ENCODE measurements at places on chromosomes 5 and 9.
A peak's percentile ranks its signal among the peaks of the same experiment; 100 is the strongest.

- no peak for DNase-seq
These were observed 36.5 kb downstream of the SHB start for GRCh38 chr9:38032266-38033110.

GRCh38 chr5:76684756-76685519 lies 31.0 kb upstream of the F2R start:
- DNase-seq: no peak

DNA sequence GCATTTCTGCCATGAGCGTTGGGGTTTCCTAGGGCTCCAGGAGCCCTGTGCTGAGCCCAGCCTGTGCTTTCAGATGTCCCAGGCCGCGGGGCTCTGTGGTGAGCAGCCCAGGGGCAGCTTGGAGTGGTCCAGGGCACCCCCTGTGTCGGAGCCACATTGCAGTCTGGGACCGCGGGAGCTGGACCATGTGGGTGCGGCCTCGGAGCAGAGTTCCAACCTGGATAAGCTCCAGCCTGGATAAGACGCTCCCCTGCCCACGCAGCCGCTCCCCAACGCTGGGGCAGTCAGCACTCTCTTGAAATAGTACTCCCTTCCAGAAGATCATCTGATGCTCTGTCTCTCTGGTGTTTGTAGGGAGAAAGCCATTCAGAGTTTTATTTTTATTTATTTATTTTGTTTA lies 111.1 kb downstream of the WNK2 start:
- no peak for DNase-seq

DNA sequence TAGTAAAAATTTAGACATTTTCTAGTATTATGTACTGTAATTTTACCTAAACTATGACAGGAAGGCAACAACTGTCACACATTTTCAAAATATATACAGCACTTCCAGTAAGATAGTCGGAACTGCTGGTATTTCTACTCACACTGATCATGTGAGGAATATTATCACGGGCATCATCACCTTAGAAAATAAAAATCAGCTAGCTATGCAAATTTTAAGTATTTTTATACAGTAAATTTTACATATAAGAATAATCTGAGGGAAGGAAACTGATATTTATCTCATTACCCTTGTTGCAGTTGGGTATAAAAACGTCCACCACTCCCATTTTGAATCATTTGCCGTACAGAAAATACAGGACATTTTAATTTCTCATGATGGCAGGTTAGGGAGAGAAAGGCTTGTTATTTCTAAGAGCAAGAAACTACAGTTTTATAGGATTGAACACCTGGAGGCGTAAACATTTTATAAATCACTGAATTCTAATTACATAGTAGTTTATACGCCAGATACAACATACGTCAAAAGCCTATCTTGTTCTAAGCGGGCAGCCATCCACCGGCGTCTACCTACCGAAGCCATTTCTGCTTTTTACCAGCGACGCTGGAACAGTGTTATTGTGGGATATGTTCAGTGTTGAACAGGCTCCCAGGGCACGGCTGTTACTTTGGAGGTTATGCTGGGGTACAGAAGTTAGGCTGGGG lies 729 bp upstream of the TNPO1 start:
- peak; percentile 15 for DNase-seq

DNA sequence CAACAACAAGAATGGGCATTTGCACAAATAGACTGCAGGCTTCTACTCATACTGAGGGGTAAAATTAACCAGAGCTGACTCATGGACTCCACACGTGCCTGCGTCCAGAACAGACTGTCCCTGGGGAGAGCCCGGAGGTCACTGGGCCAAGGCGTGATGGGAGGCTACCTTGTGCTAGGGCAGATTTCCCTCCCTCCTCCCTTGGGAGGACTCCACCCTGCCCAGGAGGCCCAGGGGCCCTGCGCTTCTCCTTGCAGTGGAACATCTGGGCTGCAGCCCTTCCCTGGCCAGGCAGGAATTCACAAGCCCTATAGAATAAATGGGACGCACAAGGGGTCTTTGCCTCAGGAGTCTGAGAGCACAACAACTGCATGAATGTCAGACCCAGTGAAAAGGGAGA lies 35.6 kb downstream of the IRX2 start:
- no peak for DNase-seq

DNA sequence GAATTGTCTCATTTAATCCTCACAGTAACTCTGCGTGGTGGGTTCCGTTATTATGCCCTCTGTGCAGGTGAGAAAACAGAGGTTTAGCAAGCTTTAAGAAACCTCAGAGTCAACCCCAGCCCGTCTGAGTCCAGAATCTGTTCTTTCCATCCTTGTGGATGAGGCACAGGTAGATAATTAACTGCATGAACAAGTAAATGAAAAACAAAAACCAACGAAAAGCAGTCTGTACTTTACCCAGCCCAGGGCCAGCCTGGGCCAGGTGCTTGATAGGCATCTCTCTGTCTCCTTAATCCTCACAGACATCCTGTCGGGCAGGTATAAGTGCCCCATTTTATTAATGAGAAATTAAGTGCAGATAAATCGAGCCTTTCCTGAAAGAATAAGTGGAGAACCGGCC lies 25.3 kb upstream of the CXCL14 start:
- no peak for DNase-seq

GRCh38 chr9:86529496-86530275 lies 175.5 kb upstream of the TUT7 start:
- no peak for DNase-seq

DNA sequence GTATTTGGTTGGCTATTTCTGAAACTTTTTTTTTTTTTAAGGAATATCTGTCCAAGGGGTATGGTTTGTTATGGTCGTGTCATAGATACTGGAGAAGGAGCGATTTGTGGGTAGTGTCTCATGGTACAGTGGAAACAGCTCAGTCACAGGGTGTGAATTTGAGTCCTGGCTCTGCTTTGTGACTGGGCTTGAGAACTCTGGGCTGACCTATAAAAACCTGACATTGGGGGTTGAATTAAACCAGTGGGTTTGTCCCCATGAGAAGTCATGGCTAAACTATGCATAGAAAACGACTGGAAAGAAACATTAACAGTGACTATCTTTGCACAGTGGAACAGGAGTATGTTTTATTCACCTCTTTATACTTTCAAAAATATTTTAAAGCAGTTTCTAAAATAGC lies 54.7 kb downstream of the MACROH2A1 start:
- DNase-seq: no peak

GRCh38 chr9:116673375-116673774 lies 13.7 kb upstream of the TRIM32 start:
- no peak for DNase-seq

- no peak for DNase-seq
These were observed 11.0 kb upstream of the MTMR12 start for GRCh38 chr5:32323741-32324140.

DNA sequence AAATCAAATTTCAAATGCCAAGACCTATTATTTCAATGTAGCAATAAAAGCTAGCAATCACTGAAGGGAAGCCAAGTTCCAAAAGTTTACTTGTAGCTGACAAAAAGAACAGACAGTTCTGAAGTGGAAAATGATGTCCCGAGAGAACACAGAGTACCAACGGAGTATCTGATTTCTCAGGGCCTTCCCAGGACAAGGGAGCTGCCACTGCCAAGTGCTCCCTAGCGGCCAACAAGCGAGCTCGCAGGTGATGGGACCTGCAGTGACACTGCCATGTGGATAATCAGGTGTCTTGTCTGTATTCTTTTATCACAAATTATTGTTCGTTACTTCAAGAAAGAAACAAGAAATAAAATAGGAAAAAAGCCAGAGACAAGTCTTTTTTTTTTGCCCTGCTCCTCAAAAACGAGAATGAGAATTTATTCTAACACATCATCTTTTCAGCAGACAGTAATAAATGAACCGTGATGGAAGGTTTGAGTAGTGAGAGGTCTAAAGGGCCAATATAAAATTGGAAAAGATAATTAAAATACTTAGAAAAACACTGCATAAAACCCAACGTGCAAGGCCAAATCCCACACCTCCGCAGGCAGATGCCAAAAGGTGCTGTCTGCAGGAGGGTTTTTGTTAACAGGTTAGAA lies 159.4 kb downstream of the MYO10 start:
- DNase-seq: no peak

DNA sequence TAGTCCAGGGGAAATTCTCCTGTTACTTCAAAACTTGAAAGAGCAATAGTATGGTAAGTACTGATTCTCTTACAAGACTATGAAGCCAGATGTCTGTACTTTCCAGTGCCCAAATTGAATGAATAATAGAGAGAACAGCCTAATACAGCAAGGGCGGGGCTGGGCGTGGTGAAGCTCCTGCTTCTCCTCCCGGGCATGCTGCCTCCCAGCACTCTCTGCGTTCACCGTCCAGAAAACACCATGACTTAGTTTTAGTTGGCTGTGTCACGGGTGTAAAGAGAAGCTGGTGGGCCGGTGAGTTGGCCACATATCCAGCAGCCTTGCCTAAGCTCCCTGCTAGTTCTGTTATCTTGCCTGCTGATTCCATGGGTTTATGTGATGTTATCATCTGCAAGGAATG lies 40.7 kb upstream of the ADAMTS2 start:
- no peak for DNase-seq

GRCh38 chr5:79840084-79840990 lies 150.7 kb downstream of the CMYA5 start:
- DNase-seq: no peak

GRCh38 chr5:91928754-91929521 lies 545.8 kb upstream of the ARRDC3 start:
- no peak for DNase-seq

GRCh38 chr5:90843443-90843842 lies 284.8 kb downstream of the ADGRV1 start:
- DNase-seq: no peak

GRCh38 chr5:172525996-172526360 lies 71.7 kb upstream of the SH3PXD2B start:
- no peak for DNase-seq

All from effector CD4-positive, alpha-beta T cell (primary cell).